ENCODE measurements at places on chromosomes 1 and 21.

DNA sequence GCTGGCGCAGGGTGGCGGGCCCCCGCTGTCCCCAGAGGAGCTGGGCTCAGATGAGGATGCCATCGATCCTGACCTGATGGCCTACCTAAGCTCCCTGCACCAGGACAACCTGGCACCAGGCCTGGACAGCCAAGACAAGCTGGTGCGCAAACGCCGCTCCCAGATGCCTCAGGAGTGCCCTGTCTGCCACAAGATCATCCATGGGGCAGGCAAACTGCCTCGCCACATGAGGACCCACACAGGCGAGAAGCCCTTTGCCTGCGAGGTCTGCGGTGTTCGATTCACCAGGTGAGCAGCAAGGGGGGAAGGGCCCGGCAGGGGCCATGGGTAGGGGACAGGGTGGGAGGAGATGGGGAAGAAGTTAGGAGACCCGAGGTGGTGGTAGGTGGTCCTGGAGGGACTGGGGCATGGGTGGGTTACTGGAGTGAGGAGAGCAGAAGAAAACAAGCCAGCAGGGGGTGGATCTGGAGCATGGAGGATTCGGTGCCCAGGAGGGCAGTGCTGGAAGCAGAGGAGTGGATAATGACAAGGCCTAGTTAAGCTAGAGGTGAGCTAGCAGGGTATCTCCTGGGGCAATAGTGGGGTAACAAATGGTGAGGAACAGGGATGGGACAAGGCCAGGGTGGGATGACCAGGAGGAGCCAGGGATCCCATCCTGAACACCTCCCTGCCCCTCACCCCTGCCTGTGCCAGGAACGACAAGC lies 13.1 kb downstream of the ZBTB7B start:
- DNase-seq = no peak

GRCh38 chr1:223886516-223886921 lies 40.8 kb upstream of the TP53BP2 start:
- DNase-seq = no peak

DNA sequence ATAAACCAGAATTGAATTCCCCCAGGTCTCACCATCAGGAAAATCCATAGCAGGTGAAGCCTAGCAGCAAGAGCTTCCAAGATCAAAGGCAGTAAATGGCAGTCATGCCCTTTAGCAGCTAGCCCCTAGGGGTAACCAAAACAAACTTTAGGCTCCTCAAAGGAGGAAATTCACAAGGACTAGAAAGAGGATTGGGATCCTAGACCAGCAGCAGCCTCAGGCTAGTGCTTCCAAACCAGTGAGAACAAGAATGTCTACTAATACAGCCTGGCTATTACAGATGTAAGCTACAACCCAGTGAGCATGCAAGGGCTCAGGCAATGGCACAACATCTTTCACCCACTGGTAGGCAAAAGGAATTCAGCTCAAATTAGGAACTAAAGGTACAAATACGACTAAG lies 11.1 kb upstream of the RIMKLA start:
- DNase-seq = no peak

DNA sequence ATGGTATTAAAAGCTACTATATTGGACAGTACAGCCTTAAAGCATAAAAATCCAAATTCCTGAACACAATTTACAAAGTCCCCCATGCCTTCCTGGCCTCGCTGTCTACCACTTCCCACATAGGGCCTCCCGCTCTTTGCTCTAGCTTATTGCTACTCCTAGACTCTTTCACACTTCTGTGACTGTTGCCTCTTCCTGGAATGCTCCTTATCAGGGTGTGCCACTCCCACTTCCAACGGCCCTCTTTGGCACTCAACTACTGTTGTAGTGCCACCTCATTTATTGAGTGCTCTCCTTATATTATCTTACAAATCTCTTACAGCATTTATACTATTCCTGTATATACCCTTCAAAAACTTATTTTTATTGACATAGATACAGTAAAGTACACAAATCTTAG lies 4.8 kb downstream of the SARS1 start:
- DNase-seq = no peak

GRCh38 chr21:16633831-16634459 lies 878.9 kb upstream of the CXADR start:
- no peak for DNase-seq

DNA sequence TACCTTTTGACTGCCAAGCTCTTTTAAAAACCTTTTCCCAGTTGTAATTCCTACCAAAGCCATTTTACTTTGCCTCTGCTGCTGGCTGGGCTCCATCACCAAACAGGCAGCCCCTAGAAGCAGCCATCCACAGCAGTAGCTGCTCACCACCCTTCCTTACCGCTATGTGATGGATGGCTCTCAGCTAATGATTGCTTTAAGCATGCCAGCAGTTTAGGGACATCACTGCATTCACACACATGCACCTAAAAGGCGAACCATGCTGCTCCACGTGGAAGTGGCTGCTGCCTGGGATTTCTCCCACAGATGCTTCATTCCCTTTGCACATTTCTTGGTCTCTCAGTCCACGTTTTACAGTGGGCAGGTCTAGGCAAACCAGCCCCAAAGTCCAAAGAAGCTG lies 46.3 kb upstream of the PDE9A start:
- no peak for DNase-seq

DNA sequence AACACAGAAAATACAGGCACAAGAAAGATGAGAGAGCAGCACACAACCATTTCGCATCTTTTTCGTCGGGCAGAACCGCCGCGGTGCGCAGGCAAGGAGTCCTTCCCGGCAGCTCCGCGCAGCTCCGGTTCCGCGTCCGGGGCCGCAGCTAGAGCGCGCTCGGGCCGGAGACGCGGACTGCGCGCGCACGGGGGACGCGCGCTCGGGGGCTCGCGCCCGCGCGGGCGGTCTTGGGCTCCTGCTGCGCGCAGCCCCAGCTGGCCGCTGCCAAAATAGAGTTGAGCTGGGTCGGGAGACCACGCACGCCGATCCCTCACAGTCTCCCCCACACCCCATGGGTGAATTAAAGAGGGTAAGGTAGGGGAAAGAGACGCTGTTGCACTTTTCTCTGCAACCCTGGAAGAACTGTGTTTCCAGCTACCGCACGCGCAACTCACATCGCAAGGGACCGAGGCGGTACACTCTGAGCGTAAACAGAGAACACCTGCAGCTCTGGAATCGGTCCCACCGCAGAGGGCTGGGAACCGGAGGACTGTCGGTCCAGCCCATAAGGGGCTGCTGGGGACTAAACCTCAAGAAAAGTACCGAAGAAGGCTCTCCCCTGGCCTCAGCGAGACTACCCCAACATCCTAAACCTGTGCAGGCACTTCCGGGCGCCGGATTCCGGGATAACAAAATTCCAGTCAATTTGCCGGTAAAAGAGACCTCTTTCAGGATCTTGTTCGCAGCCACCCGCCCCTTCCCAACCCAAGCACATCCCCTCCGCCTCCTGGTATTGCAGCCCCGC lies 1.7 kb downstream of the NR5A2 start:
- DNase-seq = no peak

DNA sequence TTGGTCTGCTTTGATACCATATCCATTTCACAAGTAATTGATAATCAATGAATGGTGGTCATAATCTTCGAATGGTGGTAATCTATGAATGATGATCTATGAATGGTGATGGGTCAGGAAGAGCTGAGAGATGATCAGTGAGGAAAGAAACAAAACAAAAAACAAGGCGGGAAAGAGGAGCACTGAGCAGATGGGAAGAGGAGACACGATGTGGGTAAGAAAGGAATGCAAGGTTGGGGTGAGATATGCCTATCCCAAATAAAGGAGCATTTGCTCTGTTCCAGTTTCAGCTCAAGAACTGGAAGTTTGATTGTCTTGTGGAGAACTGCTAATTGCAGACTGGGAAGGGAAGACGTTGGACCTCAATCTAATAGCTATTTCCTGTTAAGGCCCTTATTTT lies 73.8 kb downstream of the CENPF start:
- DNase-seq = no peak
